ENCODE measurements at places on chromosomes 4 and X. TPM values are rescaled to one million over a fixed set of nuclear protein-coding genes. Genes with fewer than 3 reads are reported as not detected.

GRCh38 chrX:136759968-136760367, 20.8 kb downstream of the ARHGEF6 start:
- DNase-seq, result no peak

- DNase-seq, result no peak
These were observed at the start of gene NAT8L for GRCh38 chr4:2059046-2059725. NAT8L (plus strand) TSS chr4:2059327; CDS start chr4:2059512, 185 bp downstream.

DNA sequence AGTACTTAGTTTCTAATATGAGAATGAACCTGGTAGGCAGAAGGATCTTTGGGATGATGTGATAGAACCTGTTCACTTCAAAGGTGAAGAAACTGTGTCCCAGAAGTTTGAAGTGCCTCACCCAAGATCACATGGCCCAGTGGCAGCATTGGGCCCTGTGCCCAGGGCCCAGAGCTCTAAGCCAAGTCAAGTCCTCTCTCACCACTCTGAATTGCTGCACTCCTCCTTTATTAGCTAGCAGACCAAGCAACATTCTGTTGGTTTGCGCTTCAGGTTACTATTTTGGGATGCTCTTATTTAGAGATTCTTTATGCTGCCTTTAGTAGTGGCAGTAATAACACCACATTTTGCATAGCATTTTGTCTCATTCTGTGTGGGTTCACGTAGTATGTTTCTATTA, 82.7 kb downstream of the PARM1 start:
- DNase-seq, result no peak

DNA sequence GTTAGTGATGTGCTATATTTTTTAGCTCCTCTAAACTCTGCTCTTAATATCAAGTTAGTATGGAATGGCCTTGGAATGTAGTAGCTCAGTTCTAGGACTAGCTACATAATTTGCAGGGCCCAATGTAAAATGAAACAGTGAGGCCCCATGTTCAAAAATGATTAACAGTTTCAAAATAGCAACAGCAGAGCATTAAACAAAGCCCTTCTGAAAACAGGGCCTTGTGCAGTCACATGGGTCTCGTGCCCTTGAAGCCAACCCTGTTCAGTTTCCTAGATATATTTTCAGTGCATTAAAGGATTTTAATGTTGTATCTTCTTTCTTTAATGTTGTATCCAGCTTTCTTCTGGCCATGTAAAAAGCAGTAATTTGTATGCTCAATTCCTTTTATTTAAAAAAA, 82.1 kb downstream of the TASL start:
- DNase-seq, result no peak

GRCh38 chrX:67721321-67721720, 177.5 kb downstream of the AR start:
- DNase-seq, result no peak

GRCh38 chr4:1601852-1602654, 82.1 kb downstream of the FAM53A start:
- no peak for DNase-seq

GRCh38 chrX:22409418-22409817, 136.7 kb downstream of the CBLL2 start:
- DNase-seq, result no peak

- no peak for DNase-seq
These were observed 76.7 kb downstream of the IRF2 start for GRCh38 chr4:184397516-184398163.

DNA sequence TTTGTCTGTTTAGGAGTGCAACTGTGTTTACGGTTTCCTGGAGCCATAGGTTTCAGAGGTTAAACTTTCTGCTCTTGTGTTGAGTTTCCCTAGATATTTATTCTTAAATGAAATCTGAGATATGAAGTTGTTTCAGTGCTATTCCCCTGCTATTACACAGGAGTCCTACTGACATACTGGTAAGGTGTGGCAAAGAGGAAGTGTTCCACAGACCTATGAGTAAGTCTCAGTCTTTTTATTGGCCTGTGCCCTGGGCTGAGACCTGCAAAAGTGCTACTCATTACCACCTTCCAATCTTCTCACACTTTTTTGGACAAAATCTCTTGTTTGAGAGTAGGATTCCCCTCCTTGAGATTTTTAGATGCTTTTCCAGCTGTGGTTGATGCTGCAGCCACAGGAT, 35.6 kb upstream of the MAGEA8 start:
- DNase-seq, result peak; percentile 6

- peak; percentile 99 for DNase-seq
These were observed 13.0 kb upstream of the ODAPH start for GRCh38 chr4:75542824-75543223.

DNA sequence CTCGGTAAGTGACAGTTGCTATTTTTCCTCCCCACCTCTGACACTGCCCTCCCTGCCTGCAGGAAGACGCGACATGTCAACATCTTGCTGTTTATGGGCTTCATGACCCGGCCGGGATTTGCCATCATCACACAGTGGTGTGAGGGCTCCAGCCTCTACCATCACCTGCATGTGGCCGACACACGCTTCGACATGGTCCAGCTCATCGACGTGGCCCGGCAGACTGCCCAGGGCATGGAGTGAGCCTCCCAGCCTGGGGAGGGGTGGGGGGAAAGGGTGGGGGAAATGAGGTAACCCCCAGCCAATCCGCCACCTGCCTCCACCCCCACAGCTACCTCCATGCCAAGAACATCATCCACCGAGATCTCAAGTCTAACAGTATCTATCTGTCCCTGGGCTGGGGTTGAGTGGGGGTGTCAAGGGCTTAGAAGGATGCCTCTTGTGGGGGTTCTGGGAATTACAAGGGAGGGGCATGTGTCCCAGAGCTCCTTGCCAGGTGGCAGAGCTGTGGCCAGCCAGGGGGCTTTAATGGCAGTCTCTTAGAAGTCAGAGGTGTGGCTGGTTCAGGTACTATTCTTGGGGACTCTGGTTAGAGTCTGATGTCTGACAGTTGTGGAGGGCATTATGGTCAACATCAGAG, 7.8 kb downstream of the ARAF start:
- DNase-seq, result no peak

DNA sequence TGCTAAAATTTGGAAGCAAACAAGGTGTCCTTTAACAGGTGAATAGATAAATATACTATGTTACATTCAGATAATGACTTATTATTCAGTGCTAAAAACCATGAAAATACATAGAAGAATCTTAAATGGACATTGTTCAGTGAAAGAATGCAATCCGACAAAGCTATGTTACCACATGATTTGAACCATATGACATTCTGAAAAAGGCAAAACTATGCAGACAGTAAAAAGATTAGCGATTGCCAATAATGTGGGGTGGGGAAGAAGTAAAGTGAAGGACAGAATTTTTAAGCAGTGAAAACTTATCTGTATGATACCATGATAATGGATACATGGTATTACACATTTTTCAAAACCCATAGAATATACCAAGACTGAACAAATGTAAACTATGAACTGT, 926.9 kb downstream of the FAT4 start:
- DNase-seq, result no peak

DNA sequence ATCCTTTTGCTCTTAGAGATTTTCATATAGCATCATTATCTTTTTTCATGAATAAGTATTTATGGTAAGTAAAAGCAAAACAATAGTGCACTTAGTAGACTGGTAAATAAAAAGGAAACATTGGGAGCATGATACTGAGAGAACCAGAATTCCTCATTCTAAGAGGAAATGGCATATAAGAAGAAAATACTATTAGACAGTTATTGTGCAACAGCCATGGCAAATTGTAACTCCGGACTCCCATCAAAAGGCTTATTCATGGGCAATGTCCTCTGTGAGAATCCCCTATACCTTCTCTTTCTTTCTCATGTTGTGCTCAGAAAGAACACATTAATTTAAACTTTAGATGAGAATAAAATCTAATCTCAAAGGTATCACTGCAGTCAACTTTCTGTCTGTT, 42.4 kb downstream of the SPATA18 start:
- no peak for DNase-seq

DNA sequence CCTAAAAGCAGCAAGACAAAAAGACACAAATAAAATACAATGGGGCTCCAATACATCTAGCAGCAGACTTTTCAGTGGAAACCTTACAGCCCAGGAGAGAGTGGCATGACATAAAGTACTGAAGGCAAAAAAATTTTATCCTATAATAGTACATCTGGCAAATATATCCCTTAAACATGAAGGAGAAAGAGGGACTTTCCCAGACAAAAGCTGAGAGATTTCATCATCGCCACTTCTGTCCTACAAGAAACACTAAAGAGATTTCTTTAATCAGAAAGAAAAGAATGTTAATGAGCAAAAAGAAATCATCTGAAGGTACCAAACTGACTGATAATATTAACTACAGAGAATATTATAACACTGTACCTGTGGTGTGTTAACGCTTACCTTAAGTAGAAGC, 86.4 kb downstream of the ANKRD17 start:
- DNase-seq, result no peak

- no peak for DNase-seq
These were observed 129.4 kb upstream of the RAI2 start for GRCh38 chrX:17990532-17990931.

DNA sequence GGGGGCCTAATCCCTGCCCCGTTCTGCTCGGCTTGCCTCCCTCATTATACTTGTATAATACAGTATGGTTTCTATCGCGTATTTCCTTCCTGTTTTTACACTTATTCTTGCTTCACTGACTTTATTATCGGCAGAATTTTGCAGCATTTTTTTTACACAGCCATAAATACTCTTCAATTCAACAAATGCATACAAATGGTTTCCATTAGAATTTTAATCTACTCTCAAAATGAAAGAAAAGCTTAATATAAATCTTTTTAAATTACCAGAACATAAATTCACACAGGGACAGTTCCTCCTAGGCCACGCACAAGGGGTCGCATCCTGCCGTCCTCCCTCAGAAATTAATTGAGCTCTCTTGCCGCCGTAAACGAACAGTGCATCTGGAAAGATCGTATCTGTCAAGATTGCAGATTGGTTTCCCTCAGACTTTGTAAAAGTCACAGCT, 42.9 kb downstream of the DCTD start:
- no peak for DNase-seq

DNA sequence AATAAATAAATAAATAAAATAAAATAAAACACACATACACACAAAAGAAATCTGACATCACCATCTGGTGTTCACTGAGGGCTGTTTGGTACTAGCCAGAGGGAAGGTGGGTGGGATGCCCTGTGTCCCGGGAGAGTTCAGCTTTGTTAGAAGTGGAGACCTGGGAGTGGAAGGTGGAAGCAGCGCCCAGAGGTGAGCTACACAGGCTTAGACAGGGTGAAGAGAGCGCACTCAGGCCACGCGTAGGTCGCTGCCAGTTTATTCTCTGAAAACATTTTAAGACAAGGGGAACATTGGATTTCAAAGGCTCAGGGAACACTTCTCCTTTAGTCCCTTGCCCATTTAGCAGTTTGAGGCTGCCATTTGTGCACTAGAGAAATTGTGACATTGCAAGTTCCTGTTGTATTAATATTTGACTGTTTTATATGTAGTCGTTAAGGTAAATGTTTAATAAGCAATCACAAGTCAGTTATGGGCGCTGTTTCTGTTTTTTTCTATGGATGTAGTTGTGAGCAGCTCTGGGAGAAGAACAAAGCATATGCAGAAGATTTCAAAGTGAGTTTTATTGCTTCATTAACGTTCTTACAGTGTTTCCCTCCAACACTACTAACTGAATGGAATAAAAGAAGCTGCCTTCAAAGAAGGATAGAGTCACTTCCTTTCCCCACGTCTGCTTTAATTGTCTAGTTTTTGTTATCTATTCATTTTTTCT, 405.5 kb upstream of the NR3C2 start:
- no peak for DNase-seq

DNA sequence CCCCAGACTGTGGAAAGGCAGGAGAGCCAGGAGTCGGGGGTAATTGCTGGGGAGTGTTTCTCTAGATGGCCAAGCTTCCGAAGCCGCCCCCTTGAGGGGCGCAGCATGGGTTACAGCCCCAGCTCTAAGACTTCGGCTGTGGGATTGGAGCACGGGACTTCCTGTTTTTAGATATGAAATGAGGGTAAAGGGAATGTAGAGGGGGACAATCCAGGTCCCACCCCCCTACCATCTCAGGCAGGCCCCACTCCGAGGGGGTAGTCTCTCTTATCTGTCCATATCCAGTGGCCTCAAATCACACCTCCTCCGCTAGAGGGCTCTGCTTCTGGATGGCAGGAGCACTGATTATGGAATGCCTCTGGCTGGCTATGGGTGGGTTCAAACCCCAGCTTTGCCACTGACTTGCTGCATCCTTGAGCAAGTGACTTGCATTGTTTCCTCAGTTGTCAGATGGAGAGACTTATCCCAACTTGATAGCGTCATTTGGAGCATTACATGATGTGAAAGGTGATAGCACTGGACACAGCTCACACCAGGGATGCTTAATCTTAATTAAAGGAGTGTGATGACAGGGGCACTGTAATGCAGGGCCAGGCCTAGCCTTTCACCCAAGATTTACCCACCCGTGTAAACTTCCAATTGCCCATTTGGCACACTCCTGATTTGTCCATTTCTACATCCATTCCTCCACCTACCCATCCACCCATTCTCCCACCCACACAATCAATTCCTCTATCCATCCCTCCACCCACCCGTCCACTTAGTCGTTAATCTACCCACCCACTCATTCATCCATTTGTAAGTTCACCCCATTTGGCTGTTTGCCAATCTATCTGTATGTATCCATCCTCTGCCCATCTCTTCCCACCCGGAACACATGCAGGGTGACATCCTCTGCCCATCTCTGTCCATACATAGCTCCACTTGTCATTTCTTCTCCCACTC, 848 bp upstream of the KCND1 start:
- no peak for DNase-seq

Gene SAGE1
- not detected for total RNA-seq

Gene SCLT1
- total RNA-seq, result 13.3 TPM

Gene SRPX
- 66.3 TPM for total RNA-seq

Gene CXCL1
- 11.7 TPM for total RNA-seq

Gene FABP2
- total RNA-seq, result not detected

Gene UGT2A1
- total RNA-seq, result not detected

Gene FGFR3
- 0.67 TPM for total RNA-seq

Gene ASMT
- not detected for total RNA-seq

Gene MAGEB17
- not detected for total RNA-seq

Gene SSX3
- total RNA-seq, result not detected

Gene IL13RA1
- total RNA-seq, result 39.1 TPM

Gene GAGE12J
- total RNA-seq, result not detected

Gene SSX7
- not detected for total RNA-seq

All from mammary epithelial cell (primary cell).